ENCODE measurements at places on chromosomes 1 and 21.

- DNase-seq = no peak
These were observed 65.8 kb upstream of the DIP2A start for GRCh38 chr21:46392921-46393320.

DNA sequence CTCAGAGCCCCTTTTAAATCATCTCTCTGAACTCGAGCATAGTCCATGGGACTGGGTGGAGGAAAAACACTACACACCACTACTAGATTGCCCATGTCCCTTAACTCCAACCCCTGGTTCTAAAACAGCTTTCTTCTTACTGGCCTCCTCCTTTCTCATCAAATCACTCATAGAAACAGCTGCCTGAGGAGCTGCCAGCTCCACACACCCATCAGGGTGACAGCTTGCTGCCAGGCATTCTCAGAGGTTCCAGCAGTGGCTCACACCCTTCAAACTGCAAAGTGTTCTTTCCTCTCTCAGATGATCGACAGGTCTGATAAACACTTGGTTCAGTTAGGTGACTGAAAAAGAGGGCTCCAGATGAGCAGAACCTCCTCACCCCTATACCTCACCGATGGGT is 543.0 kb upstream of the PLXNA2 start:
- no peak for DNase-seq

- no peak for DNase-seq
These were observed 76.5 kb upstream of the USH2A start for GRCh38 chr1:216499581-216500272.

DNA sequence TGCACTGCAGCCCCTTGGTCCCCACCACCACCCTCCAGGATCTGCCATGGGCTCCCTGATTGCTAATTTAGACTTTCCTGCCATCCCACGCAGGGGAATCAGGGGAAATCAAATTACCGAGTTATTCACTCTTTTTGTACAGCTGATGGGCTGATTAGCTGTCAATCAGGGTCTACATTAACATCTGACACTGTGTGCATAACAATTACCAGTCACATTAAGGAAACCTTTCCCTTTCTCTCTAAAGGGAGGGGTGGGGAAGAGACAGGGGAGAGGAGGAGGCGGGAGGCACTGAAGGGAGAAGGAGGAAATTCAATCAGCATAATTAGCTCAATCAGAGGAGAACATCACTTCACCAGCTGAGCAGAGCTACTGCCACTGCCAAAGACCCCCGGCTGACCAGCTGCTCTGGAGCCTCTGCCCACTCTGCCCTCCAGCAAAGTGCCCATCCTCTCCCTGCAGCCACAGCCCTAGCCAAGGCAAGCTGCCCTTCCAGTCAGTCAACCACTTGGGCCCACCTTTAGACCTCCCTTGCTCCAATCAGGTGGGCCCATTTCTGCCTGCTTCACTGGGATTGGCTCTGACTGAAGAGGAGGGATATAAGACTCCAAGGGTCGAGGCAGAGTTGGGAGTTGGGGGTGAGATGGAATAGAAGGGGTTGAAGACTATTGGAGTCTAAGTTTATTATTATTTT is 199.3 kb upstream of the ZC3H12A start:
- DNase-seq = peak; percentile 61

DNA sequence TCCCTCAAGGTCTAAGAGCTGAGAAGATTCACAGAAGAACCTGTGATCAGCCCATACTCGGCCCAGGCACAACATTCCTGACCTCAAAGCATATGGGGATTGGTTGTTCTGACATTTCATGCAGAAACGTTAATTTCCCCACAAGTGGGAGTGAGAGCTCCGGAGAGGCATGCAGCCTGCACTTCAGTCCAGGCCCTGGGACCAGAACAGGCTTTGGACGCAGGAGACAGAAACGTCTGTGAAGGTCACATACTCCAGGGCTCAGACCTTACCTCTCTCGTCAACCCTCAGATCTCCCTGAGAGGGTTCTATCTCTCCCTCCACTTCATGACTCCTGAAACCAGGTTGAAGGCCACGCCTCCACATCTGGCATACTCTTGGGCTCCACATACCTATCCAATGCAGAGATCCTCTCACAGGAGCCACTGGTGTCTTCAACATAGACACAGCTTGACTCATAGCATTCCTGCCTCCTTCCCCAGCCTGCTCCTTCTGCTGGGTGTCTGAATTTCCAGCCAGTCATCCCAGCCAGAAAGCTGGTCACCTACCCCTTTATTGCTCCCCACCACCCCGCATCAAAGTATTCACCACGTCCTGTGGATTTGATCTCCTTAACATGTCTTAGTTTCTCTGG is 149.2 kb downstream of the OMA1 start:
- peak; percentile 90 for DNase-seq

DNA sequence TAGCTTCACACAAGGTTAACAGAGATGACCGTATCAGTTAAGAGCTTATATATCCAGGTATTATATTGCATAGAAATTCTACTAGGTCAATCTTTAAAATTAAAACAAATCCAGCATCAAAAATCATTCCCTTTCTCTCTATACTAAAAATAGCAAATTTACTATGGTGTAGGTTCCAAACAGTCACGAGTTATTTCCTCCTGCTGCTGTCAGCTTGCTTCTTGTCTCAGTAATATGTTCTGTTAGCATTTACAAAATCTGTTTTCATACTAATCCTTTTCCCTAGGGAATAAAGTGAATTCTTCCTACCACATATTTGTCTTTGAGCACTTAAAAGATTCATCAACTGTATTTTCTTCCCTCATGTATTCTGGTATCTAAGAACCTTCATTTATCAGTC is 2.5 kb downstream of the WDR26 start:
- no peak for DNase-seq

- DNase-seq = no peak
These were observed 10.2 kb downstream of the PRKAB2 start for GRCh38 chr1:147162093-147162492.

GRCh38 chr21:33441489-33442477 is 38.0 kb downstream of the TMEM50B start:
- DNase-seq = no peak

GRCh38 chr1:210081494-210081893 is 143.5 kb downstream of the SYT14 start:
- no peak for DNase-seq

Data from mesendoderm (in vitro differentiated cells).